H54 (cell line): ENCODE measurements at places on chromosomes 16 and 17.

DNA sequence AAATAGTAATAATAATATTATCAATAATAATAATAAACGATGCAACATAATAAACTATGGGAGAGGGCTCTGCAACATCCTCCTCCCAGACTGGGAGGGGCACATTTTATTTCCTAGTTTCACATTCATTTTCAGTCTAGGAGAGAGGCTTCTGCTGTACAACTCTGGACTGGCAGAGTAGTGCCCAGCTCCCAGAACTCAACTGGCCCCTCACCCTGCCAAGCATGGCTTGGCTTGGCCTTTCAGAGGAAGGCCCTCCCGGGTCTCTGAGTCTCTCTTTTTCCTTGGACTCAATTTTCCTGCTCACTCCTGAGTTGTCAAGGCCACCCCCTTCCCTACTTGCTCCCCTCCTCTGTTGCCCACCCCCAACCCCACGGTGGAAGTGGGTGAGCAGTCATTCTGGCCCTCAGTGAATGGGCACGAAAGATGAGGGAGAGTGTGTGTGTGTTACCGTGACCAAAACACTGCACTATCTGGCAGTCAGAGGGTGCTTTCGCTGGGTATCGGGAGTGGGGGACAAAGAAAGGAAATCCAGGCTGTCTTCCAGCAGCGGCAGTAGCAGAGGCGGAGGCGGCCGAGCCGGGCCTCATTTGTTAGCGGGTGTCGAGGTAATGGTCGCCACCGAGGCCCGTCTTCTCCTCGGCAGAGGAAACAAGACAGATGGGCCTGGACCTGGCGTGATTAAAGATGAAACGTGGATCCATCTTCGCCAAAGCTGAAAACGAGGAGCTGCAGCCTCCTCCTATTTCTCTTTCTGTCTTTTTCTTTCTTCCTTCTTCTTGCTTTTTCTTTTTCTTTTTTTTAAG is 2.3 kb downstream of the HOXB4 start:
- DNase-seq: no peak

- DNase-seq: peak; percentile 30
These were observed 52.5 kb upstream of the WSB1 start for GRCh38 chr17:27241346-27241946.

DNA sequence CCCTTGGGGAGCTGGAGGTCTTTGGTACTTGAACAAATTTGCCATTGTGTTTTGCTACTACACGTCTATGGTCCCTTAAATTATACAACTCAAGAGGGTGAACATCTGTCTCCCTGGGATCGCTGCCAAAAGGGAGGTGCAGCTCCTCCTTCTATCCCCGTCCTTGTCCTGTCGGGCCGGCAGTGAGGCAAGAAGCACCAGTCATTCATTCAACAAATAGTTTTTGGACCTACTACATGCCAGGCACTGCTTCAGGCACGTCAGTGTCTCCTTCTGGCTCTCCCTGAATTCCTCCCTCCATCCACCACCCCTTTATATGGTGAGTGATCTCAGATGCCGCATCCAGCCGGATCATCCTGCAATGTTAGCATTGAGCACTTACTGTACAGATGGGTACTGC is 2.2 kb upstream of the RPL38 start:
- DNase-seq: no peak

DNA sequence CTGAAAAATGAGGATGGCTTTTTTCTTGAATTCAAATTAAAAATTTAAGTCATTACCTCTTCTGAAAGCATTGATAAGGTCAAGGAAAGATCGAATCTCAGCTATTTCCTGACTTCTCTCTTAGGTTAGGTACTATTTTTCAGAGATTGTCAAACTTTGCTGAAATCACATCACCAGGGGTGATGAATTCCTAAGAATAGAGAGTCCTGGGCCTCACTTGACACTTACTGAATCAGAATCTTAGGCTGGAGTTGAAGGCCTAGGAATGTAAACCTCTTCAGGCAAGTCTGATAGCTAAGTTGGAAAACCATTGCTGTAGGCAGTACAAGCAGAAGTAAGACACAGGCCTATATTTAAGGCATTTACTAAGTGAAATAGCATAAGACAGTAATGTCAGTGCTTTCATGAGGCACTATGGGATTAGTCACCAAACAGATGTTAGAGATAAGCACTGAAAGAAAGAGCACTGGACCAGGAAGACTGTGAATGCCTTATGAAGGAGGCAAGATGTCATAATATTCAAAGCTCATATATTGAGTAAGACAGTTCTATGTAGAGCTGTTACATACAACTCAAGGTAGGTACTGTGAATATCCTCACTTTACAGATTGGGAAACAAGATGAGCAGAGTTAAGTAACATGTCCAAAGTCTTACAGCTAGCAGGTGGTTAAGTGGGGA is 21.5 kb downstream of the DCAF7 start:
- peak; percentile 48 for DNase-seq

DNA sequence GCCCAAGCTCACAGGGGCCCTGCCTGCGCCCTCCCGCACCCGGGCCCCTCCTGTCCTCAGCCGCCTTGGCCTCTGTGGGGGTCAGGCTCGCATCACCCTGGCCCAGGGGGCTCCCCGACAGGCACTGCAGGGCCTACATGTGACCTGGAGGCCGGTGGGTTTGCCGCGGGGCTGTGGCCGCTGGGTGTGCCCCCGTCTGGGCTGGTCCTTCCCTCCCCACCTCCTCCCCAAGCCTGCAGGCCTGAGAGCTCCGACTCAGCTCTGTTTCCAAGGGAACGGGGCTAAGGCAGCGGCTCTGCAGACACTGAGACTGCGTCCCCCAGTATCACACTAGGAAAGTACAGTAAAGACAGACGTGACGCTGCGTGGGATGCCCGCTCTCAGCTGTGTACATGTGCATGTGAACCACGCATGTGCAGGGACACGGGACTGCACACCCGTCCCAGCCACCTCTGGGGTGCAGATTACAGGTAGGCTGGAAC is 16.5 kb upstream of the WDR45B start:
- no peak for DNase-seq

GRCh38 chr16:72291531-72291981 is 119.6 kb upstream of the PMFBP1 start:
- DNase-seq: peak; percentile 37

DNA sequence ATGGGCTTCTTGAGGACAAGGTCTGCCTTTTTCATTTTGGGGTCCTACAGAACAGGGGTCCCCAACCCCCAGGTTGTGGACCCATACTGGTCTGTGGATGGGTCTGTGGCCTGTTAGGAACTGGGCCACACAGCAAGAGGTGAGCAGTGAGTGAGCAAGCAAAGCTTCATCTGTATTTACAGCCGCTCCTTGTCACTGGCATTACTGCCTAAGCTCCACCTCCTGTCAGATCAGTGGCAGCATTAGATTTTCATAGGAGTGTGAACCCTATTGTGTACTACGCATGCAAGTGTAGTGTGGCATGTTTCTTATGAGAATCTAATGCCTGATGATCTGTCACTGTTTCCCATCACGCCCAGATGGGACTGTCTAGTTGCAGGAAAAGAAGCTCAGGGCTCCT is 33.9 kb downstream of the ERN1 start:
- DNase-seq: no peak

DNA sequence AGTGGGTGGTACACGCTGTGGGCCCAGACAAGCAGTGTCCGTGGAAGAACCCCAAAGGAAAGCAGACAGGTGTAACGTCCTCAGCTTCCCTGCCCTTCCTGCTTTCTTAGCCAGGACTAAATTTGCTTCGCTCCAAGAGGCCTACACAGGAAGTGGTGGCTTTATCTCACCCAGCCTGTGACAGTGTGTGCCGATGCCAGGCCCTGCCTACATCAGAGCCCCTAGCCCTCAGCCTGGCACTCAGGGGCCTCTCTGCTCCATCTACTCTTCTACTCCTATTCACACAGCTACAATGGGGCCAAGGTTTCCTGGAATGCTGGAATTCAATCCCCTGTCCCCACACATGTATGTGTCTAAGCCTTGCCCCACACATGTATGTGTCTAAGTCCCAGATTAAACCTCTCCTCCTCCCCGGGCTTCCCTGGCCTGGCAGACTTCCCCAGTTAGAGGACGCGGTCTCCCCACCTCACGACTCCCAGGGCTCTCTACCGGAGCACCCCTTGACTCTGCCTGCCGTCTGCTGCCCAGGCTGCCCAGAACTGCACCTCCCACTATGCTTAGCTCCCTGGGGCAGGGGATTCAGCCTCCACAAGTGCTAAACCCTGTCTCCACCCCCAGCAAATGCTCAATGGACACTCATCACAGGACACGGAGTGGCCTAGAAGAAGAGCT is 8.2 kb downstream of the PGAP3 start:
- no peak for DNase-seq

GRCh38 chr17:40949418-40949817 is 12.0 kb upstream of the KRT23 start:
- DNase-seq: no peak

DNA sequence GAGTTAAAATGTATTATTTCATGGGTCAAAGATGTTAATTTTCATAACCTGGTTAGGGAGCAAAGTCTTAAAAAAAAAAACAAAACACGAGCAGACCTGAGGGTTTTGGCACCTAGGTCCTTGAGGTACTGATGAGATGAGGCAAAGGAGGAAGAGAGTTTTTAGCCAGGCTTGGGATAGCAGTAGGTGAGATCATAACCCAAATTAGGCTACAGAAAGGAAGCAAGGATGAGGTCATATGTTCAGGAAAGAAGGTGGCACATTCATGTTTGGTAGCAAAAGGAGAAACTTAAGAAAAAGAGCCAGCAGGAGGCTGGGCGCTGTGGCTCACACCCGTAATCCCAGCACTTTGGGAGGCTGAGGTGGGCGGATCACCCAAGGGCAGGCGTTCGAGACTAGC is 2.8 kb downstream of the ATXN1L start:
- DNase-seq: no peak

GRCh38 chr16:86212706-86213436 is 297.5 kb upstream of the FOXF1 start:
- no peak for DNase-seq
